Activated naive CD4-positive, alpha-beta T cell treated with anti-CD3 and anti-CD28 coated beads for 36 hours (primary cell): ENCODE measurements at places on chromosomes 1 and 21. TPM values are rescaled to one million over a fixed set of nuclear protein-coding genes. Genes with fewer than 3 reads are reported as not detected.

- no peak for DNase-seq
Observed at GRCh38 chr1:10257851-10258250, 47.5 kb downstream of the KIF1B start.

DNA sequence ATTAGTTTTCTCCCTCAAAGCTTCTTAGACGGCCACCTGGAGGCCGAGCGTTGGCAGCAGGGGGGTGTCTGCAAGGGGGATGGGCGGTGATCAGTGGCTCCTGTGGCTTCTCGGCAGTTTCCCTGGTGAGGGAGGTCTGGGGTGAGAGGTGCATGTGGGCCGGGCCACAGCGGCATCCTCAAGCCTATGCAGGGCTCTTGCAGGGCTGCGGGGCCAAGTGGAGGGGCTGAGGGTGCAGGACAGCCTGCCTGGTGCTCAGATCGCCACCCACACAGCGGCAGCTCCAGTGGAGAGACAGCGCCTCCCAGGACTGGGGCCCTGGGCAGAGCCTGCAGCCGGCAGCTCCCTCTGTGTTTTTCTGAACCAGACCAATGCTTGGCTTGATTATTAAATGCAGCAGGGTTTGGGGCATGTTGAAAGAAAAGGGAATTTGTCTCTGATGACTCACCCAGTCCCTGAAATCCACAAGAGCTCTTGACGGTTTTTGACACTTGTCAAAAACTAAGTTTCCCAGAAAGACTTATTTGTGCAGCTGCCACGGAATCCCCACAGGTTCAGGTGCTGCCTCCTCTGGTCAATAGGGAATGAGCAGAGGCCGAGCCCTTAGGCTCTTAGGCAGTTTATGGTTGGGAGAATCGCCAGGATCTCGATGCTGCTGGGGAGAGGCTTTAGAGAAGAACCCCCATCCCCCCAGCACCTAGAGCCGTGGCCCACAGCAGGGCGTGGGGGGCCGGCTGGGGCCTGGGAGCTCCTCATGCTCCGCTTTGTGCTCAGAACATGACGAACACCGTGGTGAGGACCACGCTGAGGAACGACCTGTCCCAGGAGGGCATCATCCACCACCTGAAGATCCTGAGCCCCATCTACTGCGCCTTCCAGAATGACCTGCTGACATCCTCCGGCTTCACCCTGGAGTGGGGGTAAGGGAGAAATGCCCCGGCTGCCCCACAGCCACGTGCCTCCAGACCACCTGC lies 54.7 kb downstream of the UMODL1 start:
- no peak for DNase-seq

- no peak for DNase-seq
Observed at GRCh38 chr21:18070392-18070791, 174.2 kb upstream of the CHODL start.

SPRR2G gene
- total RNA-seq, result not detected

BRINP3 gene
- not detected for total RNA-seq
